Inflammatory macrophage (primary cell): ENCODE measurements at places on chromosomes 7 and 10.
A peak's percentile ranks its signal among the peaks of the same experiment; 100 is the strongest.

DNA sequence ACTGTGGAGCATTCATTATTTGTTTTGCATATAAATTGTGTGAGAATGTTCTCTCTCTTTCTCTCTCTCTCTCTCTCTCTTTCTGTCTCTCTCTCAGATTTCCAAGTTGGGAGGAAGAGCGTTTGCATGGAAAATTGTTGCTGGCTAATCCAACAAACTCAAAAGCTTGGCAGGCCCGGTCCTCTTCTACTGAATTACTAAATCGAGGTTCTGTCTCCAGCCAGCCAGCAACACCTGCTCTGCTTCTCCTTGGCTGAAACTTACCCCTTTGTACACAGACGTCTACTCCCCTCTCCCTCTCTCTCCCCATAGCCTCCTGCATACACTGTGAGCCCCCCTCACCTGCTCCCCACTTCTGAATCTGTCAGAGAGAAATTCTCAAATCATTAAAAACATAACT lies 996.4 kb upstream of the AUTS2 start:
- no peak for DNase-seq

- no peak for DNase-seq
Measured at GRCh38 chr10:113494761-113495160, 58.1 kb upstream of the HABP2 start.

- no peak for DNase-seq
Measured at GRCh38 chr10:33129996-33130386, 172.0 kb upstream of the ITGB1 start.

DNA sequence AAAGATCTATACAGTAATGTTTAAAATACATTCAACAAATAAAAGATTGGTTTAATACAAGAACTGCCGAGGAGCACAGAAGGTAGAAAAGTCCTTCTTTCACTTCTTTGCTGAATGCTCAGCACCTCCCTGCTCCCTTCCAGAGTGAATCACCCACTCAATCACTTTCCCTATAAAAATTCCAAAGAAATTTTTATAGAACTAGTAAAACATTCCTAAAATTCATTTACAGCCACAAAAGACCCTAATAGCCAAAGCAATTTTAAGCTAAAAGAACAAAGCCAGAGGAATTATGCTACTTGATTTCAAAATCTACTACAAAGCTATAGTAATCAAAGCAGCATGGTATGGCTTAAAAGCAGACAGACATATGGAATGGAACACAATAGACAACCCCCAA lies 320.9 kb downstream of the PCLO start:
- DNase-seq: no peak

DNA sequence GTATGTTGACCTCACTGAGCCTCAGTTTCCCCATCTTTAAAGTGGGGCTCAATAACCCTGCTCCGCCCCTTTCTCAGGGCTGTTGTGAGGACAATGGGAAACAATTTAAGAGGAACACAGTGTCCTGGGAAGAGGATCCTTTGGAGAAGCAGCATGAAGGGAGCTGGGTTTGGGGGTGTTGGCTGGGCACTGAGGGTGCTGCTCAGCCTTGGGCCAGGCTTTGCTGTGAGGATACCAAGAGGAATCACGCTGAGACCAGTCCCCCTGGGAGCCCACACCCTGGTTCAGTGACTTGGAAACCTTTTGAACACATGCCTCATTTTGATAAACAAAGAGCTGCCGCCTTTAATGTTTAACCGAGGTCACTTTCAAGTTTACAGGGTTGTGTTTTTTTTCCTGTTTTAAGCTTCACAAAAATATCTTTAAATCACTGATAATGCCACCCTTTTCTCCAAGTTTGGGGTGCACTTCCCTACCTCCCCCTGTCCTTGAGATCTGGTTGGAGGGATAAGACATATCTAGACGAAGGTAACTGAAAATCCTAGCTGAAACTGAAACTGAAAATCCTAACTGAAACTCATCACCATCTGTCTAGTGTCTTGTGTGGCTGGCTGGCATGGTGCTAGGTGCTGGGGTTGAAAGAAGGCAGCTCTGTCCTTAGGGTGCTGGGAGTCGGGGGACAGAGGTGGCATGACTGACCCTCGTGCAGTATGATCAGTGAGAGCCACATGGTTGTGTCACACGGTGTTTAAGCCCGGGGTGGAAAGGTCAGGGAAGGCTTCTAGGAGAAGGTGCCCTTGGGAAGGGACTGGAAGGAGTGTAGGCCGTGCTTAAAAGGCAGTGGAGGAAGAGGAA lies 27.7 kb downstream of the ZNF775 start:
- DNase-seq: peak; percentile 31
